Left ventricle myocardium inferior (tissue), 1 donor: ENCODE measurements at places on chromosomes 12 and 14. TPM values are rescaled to one million over a fixed set of nuclear protein-coding genes. Genes with fewer than 3 reads are reported as not detected.

Gene CAPZA3
- not detected for total RNA-seq

Gene RIMBP2
- total RNA-seq = not detected

GRCh38 chr12:116262741-116263140 is 14.8 kb downstream of the MED13L start:
- no peaks in the 10 kb centered on the region for H3K27me3 ChIP-seq
- no peaks in the 10 kb centered on the region for H3K36me3 ChIP-seq
- no peak overlapping the region for H3K4me3 ChIP-seq
- no peak for DNase-seq
- peaks cover 95% of the 10 kb centered on the region for H3K4me1 ChIP-seq

- H3K4me1 ChIP-seq = no peaks in the 10 kb centered on the region
- H3K4me3 ChIP-seq = no peak overlapping the region
- H3K27me3 ChIP-seq = no peaks in the 10 kb centered on the region
- no peaks in the 10 kb centered on the region for H3K36me3 ChIP-seq
- no peak overlapping the region for H3K27ac ChIP-seq
Observed at GRCh38 chr14:87434011-87434410, 559.0 kb downstream of the GALC start.

DNA sequence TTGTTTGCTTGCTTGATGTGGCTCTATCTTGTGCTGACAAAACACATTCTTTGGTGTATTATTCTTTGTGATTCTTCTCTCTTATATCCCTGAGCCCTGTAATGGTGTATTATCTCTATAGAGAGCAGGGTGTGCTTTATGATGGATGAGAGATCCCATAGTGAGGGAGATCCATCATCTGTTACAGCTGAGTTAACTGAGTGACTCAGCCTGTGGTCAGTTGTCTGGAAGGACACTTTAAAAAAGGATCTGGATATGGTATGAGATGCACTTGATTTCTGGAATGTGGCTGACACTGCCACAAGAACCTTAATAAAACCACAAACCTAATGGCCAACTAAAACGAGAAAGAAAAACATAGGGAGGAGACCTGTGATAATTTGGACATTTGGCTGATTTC is 461.4 kb upstream of the SYT1 start:
- no peak for DNase-seq
- H3K27ac ChIP-seq = no peak overlapping the region
- H3K4me3 ChIP-seq = no peak overlapping the region
- H3K4me1 ChIP-seq = no peaks in the 10 kb centered on the region
- H3K36me3 ChIP-seq = no peaks in the 10 kb centered on the region

DNA sequence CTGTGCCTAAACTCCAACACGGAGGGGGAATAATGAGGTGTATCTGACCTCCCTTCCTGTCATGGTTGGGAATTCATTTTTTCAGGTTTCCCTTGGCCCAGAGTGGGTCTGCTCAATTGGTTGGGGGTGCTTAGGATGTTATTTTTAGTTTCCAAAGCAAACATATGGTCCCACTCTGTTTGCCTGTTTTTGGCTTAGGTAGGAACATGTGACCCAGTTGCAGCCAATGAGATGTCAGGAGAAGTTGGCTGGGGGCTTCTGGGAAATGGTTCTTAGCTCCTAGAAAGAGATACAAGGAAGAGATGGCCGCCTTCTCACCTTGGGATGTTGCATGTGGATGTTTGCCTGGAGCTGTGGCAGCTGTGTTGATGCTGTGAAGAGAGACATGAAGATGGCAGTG is 147.9 kb upstream of the RFLNA start:
- no peaks in the 10 kb centered on the region for H3K36me3 ChIP-seq
- H3K4me3 ChIP-seq = no peak overlapping the region
- no peak overlapping the region for H3K27ac ChIP-seq
- peaks cover 33% of the 10 kb centered on the region for H3K27me3 ChIP-seq
- DNase-seq = no peak
- no peaks in the 10 kb centered on the region for H3K4me1 ChIP-seq

DNA sequence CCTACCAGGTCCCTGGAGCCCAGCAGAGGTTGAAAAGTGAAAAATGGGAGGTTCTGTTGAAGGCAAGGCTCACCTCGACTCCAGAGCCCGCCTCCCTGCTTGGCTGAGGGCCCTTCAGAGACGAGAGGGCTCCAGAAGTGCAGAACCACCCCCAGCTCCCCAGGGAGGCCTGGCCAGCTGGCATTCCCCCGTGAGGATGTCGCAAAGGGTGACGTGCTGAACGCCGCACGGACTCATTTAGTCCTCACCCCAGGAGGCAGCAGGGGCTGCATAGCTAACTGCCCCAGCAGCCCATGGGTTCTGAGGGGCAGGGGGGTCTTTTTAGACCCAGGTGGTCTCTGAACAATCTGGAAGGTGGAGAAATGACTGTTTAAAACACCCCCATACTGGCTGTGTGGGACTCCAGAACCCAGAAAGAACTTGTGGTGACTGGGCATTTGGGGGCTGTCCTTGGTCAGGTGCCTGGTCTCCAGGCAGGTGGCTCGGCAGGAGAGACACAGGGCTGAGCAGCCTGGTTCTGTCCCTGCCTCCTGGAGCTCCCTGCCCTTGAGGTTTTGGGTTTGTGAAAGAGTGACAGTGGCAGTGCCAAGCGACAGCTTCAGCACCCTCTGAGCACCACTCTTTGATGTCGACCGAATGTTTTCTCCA is 32.0 kb downstream of the ANAPC7 start:
- H3K27me3 ChIP-seq = no peaks in the 10 kb centered on the region
- H3K36me3 ChIP-seq = peaks cover 53% of the 10 kb centered on the region
- no peak for DNase-seq
- H3K4me3 ChIP-seq = no peak overlapping the region
- peaks cover 29% of the 10 kb centered on the region for H3K4me1 ChIP-seq

Gene LRRC10
- 43.8 TPM for total RNA-seq

Gene PRPF40B
- 22.0 TPM for total RNA-seq

Gene SPX
- 16.5 TPM for total RNA-seq

- peaks cover 44% of the 10 kb centered on the region for H3K27me3 ChIP-seq
- no peak overlapping the region for H3K27ac ChIP-seq
- no peaks in the 10 kb centered on the region for H3K36me3 ChIP-seq
- H3K4me1 ChIP-seq = no peaks in the 10 kb centered on the region
- no peak overlapping the region for H3K4me3 ChIP-seq
- no peak for DNase-seq
Observed at GRCh38 chr14:92888896-92889295, 34.1 kb upstream of the CHGA start.

GRCh38 chr12:103178366-103179080 is 221.0 kb downstream of the ASCL1 start:
- no peak overlapping the region for H3K27ac ChIP-seq
- H3K4me1 ChIP-seq = no peaks in the 10 kb centered on the region
- H3K36me3 ChIP-seq = no peaks in the 10 kb centered on the region
- H3K4me3 ChIP-seq = no peak overlapping the region
- no peaks in the 10 kb centered on the region for H3K27me3 ChIP-seq

Gene OR4E2
- total RNA-seq = not detected

DNA sequence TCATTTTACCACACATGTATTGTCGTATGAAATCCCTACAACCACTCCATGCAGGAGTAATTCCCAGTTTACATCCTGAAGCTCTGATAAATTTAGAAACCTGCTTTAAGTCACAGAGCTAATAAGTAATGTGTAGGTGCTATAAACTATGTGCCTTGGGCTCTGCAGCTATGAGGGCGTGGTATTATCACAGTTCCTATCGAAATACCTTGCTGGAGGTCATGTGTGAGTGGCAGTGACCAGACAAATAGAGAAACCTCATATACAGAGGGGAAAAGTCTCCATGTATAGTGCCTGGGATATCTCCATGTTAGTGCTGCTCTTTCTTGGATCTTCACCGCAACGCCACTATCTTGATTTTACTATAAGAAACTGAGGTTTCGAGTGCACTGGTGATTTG is 883 bp upstream of the TBC1D15 start:
- H3K4me1 ChIP-seq = peaks cover 50% of the 10 kb centered on the region
- no peaks in the 10 kb centered on the region for H3K36me3 ChIP-seq
- H3K27me3 ChIP-seq = no peaks in the 10 kb centered on the region
- DNase-seq = no peak
- H3K4me3 ChIP-seq = peak overlapping the region; percentile 84

- no peak overlapping the region for H3K4me3 ChIP-seq
- no peaks in the 10 kb centered on the region for H3K4me1 ChIP-seq
- no peak overlapping the region for H3K27ac ChIP-seq
- DNase-seq = no peak
Observed at GRCh38 chr12:69464428-69464827, 5.8 kb upstream of the FRS2 start.

DNA sequence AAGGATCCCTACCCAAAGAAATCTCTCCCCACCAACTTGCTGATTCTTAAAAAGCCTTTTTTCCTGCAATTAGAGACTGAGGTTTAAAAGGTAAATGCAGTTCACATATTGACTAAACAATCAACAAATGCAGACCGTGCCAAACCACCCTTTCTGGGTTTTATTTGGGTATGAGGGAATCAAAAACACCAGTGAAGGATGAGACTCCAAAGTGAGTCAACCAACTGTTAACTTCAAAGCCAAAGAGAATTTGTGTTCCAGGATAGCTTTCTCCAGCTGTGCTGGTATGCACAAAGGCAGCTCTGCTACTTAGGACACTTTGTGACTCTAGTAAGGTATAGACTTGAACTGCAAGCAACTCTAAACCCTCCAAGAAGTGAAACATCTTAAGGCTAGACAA is 39.4 kb downstream of the RPS29 start:
- no peaks in the 10 kb centered on the region for H3K4me1 ChIP-seq
- no peaks in the 10 kb centered on the region for H3K27me3 ChIP-seq
- H3K36me3 ChIP-seq = no peaks in the 10 kb centered on the region
- H3K27ac ChIP-seq = no peak overlapping the region
- H3K4me3 ChIP-seq = no peak overlapping the region

DNA sequence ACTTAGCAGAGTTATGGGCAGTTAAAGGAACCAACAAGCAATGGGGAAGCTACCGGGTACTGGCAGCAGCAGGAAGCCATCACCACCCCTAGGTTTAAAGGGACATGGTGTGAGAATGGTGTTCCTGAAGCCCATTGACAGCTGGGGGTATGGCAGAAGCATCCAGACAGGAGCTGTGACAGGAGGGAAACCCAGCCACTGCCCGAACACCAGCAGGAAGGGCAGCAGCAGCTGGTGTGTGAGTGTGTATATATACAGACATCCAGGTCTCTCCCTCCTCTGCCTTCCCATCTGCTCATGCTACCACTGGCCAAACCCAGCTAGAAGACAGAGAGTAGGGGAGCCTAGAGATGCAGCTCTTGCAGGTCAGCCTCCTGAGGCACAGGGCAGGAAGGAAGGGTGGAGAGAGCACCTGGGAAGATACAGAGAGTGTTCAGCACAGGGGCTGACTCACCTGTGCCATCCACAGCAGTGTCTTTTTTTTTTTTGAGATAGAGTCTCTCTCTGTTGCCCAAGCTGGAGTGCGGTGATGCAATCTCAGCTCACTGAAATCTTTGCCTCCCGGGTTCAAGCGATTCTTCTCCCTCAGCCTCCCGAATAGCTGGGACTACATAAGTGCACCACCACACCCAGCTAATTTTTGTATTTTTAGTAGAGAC is 9.2 kb upstream of the ADCK1 start:
- DNase-seq = no peak
- no peaks in the 10 kb centered on the region for H3K36me3 ChIP-seq
- no peak overlapping the region for H3K4me3 ChIP-seq
- no peak overlapping the region for H3K27ac ChIP-seq
- no peaks in the 10 kb centered on the region for H3K4me1 ChIP-seq

Gene C12orf57
- total RNA-seq = 227 TPM

- H3K27ac ChIP-seq = no peak overlapping the region
- no peaks in the 10 kb centered on the region for H3K27me3 ChIP-seq
- no peak for DNase-seq
Observed at GRCh38 chr14:103019826-103020225, 37.5 kb downstream of the CDC42BPB start.

DNA sequence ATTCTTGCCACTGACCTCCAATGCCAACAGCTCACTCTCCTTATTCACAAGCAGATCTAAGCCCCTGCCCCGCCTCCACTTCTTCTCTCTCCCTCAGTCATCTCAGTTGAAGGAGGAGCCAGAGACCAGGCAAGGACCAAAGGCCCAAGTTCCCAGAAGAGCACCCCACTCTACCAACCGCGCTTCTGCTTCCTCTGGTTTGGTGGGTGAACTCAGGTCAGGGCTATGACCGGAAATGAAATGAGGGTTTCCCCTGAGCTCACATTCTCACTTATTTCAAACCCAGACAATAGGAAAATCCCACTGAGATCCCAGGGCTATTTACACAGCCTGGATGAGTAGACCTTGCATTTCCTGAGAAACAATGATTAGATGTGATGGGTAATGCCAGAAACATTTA is 9.9 kb downstream of the DPF3 start:
- H3K27me3 ChIP-seq = no peaks in the 10 kb centered on the region
- H3K4me1 ChIP-seq = peaks cover 81% of the 10 kb centered on the region
- H3K4me3 ChIP-seq = no peak overlapping the region
- H3K36me3 ChIP-seq = no peaks in the 10 kb centered on the region

- peaks cover 80% of the 10 kb centered on the region for H3K4me1 ChIP-seq
- H3K4me3 ChIP-seq = no peak overlapping the region
- peak overlapping the region; percentile 70 for H3K27ac ChIP-seq
- H3K27me3 ChIP-seq = no peaks in the 10 kb centered on the region
- no peak for DNase-seq
Observed at GRCh38 chr14:55306938-55307589, 35.8 kb downstream of the FBXO34 start.

DNA sequence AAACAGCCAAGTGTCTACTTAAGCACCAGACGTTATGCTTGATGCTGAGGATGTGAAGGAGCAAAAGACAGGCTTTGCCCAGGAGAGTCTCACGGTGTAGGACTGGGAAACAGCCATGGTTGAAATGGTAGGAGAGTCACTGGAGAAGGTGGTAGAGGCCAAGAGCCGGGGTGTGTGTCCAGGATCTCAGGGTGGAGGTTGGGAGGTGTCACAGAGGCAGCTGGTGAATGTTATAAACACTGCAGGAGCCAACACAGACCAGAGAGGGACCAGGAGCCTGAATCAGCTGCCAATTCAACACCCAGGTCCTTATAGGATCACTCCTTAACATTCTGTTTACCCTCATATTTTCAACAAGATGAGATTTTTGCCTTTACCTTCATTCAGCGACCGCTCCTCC is 7.5 kb downstream of the NID2 start:
- peak overlapping the region; percentile 13 for H3K4me3 ChIP-seq
- peak overlapping the region; percentile 83 for H3K27ac ChIP-seq
- DNase-seq = peak; percentile 63
- peaks cover 25% of the 10 kb centered on the region for H3K36me3 ChIP-seq
- H3K4me1 ChIP-seq = peaks cover 78% of the 10 kb centered on the region

DNA sequence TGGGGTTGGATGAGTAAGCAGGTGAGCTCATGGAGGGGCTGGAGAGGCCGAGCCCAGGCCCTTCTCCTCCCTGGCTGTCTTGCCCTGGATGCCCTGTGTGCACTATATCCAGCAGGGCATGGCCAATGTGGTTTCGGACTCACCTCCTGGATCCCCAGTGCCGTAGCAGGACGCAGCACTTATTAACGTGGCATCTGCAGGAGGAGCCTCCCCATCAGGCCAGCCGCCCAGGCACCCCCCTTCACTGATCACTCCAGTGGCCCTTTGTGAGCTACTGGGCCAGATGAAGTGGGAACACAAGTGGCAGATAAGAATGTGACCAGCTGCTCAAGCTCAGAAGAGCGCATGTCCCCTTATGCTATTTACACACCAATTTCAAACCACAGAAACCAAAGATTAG is 43.1 kb upstream of the DICER1 start:
- peaks cover 48% of the 10 kb centered on the region for H3K27me3 ChIP-seq
- DNase-seq = no peak
- peaks cover 10% of the 10 kb centered on the region for H3K4me1 ChIP-seq
- H3K4me3 ChIP-seq = no peak overlapping the region
- no peak overlapping the region for H3K27ac ChIP-seq
- H3K36me3 ChIP-seq = peaks cover 37% of the 10 kb centered on the region

- H3K4me3 ChIP-seq = peak overlapping the region; percentile 86
- H3K27ac ChIP-seq = peak overlapping the region; percentile 99
- H3K4me1 ChIP-seq = peaks cover 66% of the 10 kb centered on the region
- H3K27me3 ChIP-seq = no peaks in the 10 kb centered on the region
- H3K36me3 ChIP-seq = no peaks in the 10 kb centered on the region
Observed at GRCh38 chr14:69612014-69612782, 802 bp downstream of the SUSD6 start.
